ENCODE measurements at places on chromosomes 6 and 20.

GRCh38 chr20:10667560-10668167 lies 6.1 kb downstream of the JAG1 start:
- no peak for DNase-seq

DNA sequence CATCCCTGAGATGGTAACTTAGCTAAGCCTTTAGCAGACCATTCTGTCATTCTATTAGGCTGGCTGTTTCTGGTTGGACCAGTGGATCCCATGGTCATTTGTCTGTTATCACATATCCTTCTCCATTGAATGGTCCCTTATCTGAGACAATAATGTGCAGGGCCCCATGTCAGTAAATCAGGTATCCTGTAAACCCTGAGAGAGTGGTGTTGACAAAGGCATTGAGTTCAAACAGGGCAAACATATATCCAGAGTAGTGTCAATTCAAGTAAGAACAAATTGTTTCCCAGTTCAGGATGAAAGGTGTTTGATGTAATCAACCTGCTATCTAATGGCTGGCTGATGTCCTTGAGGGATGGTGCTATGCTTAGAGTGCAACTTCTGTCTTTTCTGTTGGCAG lies 126.2 kb downstream of the LINC00237 start:
- DNase-seq = no peak

GRCh38 chr6:11113038-11113437 lies 1.5 kb upstream of the ERVFRD-1 start:
- DNase-seq = no peak

GRCh38 chr6:5180636-5181035 lies 80.1 kb downstream of the LYRM4 start:
- no peak for DNase-seq

- no peak for DNase-seq
Observed at GRCh38 chr6:11006061-11006460, 38.0 kb downstream of the ELOVL2 start.

GRCh38 chr6:1873781-1874180 lies 264.1 kb downstream of the FOXC1 start:
- no peak for DNase-seq

DNA sequence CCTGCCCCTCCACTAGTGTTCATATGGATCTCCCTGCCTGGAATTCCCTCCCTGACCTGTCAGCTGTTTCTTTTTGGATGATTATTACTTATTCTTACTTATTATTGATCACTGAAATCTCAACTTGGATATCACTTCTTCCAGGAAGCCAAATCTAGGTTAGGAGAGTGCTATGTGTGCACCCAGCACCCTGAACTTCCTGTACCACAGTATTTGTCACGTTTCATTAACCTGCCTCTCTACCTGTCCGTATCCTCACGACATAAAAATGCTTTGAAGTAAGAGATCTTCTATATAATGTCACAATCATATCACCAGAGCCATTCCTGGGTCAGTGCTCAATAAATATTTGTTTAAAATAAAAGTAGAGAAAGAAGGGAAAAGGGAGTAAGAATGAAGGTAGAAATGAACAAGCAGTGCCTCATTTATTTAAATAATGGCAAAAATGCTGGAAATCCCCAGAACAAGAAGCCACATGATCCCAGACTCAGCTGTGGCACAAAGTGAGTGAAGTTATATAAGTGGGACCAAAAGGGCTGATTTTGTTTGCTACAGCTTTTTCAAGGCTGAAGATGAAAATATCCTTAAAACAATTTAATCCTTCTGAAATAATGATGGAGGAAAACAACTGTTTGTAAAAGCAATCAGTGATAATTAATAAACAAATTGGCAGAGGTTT lies 88.0 kb upstream of the MANEA start:
- DNase-seq = no peak

- no peak for DNase-seq
Observed at GRCh38 chr6:122663981-122664380, 53.8 kb downstream of the PKIB start.

DNA sequence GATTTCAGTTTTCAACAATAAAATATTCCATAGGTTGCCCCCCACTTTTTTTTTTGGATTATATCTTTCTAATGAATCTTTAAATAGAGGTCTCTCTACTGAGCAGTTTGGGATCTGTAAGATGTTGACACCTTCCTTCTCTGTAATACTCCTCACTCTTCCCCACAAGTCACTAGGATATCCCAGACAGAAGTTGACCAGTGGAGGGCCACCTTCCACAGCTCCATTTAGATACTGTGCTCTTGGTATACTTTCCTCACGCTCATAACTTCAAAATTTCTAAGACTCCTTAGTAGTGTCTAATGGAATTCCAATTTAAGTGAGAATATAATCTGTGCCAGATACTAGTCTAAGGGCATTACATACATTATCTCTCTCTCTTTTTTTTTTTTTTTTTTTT lies 159.0 kb upstream of the BEND3 start:
- no peak for DNase-seq

DNA sequence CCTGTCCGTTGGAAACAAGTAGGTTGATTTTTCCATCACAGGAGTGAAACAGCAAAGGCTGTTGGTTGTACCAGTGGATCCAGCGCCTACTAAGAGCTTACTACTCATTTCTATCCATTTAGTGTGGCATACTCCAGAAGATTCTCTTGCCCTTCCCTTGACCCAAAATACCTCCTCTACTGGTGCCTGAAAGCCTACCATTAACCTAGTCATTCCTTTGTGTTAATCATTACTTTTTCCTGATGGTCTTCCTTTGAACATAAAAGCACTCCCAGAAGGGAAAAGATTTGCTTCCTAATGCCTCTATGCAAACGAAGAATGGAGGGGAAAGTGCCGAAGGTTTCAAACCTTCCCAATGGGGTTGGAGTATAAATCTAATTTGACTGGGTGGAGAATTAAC lies 123.3 kb downstream of the QRSL1 start:
- DNase-seq = no peak

- no peak for DNase-seq
Observed at GRCh38 chr6:131717836-131718542, 7.2 kb upstream of the CTAGE9 start.

GRCh38 chr6:31407699-31408098 lies 4.3 kb downstream of the MICA start:
- DNase-seq = no peak

- no peak for DNase-seq
Observed at GRCh38 chr6:106617302-106617701, 12.0 kb downstream of the RTN4IP1 start.

DNA sequence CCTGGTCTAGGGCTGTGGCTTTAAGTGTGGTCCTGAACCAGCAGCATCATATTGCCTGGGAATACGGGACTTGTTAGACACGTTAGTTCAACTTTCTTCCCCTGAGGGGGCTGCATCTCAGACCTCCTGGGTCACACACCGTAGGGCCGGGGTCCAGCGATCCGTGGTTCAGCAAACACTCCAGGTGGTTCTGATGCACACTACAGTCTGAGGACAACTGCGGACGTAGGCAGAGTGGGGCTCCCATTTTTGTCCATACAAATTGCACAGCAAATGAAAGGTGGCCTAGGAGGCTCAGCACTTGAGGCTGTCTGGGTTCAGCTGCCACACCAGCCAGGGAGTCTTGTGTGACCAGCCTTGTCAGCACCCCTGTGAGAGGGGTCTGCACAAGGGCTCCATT lies 233.1 kb downstream of the QKI start:
- DNase-seq = no peak

GRCh38 chr6:5490501-5491069 lies 229.3 kb downstream of the FARS2 start:
- DNase-seq = no peak

GRCh38 chr6:90323706-90324105 lies 27.1 kb upstream of the BACH2 start:
- no peak for DNase-seq

DNA sequence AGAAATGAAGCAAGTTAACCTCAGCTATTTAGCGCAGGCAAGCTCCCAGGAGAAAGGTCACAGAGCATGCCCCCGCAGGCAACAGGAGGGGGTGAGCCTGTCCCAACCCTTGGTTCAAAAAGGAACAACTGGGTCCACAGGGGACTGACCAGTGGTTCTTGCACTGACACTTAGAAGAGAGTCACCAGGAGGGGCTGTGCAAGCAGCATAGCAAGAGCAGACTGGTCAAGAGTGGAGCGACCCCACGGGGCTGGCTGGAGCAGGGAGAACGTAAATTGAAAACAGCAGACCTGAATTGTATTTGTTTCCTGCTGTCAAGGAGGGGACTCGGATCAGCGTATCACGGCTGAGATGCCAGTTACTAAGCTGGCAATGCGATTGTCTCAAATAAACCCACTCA lies 32.8 kb downstream of the GABRR1 start:
- no peak for DNase-seq

GRCh38 chr6:150631984-150632642 lies 32.4 kb downstream of the PLEKHG1 start:
- no peak for DNase-seq

GRCh38 chr20:20734475-20734948 lies 22.1 kb upstream of the RALGAPA2 start:
- DNase-seq = no peak

GRCh38 chr6:111590209-111590980 lies 15.3 kb downstream of the TRAF3IP2 start:
- DNase-seq = no peak

- DNase-seq = no peak
Observed at GRCh38 chr20:22797103-22797502, 212.7 kb upstream of the FOXA2 start.

DNA sequence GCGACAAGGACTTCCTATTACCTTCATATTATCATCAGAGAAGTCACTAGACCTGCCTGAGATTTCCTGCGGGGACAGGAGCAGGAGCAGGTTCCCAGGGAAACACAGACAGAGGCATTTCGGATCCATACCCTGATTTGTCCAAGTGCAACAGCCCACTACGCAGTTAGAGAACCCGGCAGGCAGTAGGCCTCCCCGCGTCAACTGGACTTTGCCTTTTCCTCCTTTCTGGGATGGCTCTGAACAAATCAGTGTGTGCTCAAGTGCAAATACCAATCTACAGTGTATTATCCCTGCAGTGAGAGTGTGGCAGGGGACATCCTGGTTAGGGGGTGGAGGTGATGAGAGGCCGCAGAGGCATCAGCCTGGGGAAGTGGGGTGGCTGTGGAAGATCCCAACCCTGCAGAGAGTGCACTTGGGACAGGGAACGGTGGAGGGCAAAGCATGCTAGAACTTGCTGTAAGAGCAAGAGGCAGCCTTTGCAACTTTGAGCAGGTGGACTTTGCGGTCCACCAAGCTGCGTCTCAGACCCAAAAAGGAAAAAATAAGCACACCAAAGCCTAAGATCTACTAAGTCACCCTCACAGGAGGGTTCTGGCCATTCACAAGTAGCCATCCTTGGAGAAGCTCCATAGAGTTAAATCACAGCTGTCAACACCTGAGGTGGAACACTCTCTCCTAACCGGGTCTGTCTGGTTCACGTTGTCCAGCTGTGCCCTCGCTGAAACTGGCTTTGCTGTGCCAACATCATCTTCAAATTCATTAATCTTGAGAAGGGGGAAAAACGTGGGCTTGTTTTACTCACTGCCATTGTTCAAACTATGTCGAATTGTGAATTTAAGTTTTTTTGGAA lies 159.1 kb downstream of the ZDHHC14 start:
- no peak for DNase-seq

DNA sequence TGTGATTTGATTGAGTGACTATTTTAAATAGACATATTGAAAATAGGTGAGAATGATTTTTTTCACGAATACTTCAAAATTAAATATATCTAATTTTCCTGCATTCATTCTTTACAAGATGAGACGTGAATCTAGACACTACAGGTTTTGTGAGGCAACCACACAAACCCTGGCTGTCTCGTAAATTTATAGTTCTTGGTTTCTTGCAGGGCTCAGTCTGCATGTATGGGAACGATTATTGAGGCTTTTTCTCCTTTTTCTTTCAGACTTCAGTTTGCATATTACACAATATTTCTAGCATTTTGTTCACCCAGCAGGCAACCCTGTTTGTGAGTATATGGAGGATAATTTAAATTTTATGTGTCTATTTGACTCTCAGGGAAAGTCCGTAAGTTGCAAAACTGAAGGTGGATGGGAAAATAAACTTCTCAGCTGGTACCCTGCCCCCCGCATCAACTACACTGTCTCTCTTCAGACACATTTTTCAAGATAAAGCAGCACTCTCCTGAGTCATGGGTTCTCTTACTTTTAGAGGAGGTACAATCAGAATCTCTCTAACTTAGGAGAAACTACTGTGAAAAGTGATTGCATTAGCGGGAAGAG lies 1349.3 kb downstream of the GRIK2 start:
- DNase-seq = no peak

GRCh38 chr6:145733810-145734209 lies 1.5 kb downstream of the EPM2A start:
- DNase-seq = no peak

DNA sequence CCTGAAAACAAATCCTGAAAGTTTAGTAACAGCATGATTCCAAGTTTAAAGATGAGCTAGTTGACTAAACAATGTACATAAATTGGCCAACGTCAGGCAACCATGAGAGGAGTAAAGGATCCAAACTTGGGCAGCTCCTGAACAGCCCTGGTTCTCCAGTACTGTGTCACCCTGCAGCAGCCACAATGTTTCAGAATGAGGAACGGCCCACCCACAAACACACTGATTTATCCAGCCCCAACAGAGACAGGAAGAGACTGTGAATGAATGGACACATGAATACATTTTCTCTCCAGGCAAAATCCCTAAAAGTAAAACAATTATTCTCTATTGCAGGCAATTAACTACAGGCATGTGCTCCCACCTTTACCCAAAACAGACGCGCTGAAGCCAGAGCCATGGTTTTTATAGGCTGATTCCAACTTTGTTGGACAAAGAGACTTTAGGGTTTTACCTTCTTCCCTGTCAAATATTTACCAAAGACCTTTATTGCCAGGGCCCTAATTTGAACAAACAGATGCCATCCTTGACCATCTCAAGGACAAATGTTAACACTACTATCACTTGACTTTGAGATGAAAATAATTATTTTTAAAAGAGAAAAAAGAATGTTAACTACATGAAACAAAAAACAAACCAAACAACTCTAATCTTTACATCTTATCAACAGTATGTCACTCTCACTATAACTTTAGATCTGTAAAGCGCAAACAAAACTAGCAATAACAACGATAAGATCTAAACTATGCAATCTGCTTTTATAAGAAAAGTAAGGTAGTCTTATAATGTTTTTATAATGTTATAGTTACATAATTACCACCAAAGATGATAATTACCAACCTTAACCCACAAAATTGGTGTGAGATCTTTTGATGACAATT lies 22.9 kb downstream of the CNKSR3 start:
- no peak for DNase-seq

GRCh38 chr6:98880486-98880885 lies 46.1 kb downstream of the POU3F2 start:
- no peak for DNase-seq

- no peak for DNase-seq
Observed at GRCh38 chr6:34243131-34243771, 5.6 kb downstream of the SMIM29 start.

- no peak for DNase-seq
Observed at GRCh38 chr6:29641430-29642148, 8.6 kb upstream of the GABBR1 start.

- DNase-seq = no peak
Observed at GRCh38 chr6:127608554-127609270, 31.7 kb downstream of the C6orf58 start.

DNA sequence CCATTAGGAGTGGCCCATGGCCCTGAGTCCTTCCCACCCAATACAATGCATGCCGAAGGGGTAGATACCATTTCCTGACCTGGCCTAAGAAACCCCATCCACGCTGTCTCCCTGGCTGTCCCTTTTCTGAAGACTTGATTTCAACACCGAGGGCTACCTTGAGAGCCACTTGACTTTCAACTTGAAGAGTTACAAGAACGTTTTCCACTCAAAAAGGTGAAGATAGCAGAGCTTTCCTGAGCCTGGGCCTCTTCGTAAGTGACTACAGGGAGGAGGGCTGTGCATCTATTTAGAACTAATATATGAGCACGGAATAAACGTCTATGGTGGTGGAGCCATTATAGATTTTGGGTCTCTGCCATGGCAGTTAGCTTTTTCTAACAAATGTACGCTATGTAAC lies 14.4 kb upstream of the PPP1R14C start:
- DNase-seq = no peak

All from stimulated activated CD8-positive, alpha-beta memory T cell treated with anti-CD3 and anti-CD28 coated beads, Interleukin-15, amount 100 ng/mL, for 1 hour (primary cell).